Activated CD8-positive, alpha-beta memory T cell treated with anti-CD3 and anti-CD28 coated beads for 1 hour (primary cell): ENCODE measurements at places on chromosomes 5 and 9.

GRCh38 chr9:3458806-3459475, 66.9 kb downstream of the RFX3 start:
- no peak for DNase-seq

DNA sequence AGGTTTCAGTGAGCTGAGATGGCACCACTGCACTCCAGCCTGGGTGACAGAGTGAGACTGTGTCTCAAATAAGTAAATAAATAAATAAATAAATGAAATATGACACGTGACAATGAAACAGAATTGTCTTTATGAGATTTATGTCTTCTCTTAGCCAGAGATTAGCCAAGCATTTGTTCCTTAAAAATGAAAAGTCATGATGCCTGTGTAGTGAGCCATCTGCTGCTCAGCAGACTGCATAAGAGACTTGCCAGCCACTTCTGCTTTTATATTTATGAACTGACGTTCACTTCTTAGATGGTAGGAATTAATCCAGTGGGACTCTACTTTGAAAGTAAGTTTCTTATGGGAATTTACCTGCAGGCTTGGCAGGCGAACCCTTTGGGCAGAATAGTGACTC, 227.4 kb downstream of the NR3C1 start:
- DNase-seq = no peak

GRCh38 chr9:124038239-124038638, 26.7 kb downstream of the LHX2 start:
- no peak for DNase-seq

DNA sequence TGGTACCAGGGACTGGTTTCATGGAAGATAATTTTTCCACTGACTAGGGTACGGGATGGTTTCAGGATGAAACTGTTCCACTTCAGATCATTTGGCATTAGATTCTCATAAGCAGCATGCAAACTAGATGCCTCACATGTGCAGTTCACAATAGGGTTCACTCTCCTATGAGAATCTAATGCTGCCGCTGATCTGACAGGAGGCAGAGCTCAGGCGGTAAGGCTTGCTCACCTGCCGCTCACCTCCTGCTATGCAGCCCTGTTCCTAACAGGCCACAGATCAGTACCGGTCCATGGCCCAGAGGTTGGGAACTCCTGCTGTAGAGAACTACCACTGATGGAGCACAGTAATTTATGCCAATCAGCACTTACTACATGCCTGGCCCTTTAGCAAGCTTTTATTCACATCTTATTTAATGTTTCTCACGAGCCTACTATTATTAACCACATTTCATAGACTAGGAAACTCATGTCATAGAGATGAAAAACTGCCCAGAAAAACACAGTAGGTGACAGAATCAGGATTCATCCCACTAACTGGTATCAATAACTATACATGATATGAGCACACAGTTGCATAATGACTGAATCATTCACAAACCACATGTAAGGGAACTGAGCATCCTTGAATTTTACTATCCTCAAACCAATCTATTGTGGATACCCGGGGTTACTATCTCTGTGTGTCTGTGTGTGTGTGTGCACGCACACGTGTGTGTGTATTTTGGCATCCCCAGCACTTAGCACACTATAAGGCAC, 46.5 kb downstream of the SVEP1 start:
- no peak for DNase-seq

DNA sequence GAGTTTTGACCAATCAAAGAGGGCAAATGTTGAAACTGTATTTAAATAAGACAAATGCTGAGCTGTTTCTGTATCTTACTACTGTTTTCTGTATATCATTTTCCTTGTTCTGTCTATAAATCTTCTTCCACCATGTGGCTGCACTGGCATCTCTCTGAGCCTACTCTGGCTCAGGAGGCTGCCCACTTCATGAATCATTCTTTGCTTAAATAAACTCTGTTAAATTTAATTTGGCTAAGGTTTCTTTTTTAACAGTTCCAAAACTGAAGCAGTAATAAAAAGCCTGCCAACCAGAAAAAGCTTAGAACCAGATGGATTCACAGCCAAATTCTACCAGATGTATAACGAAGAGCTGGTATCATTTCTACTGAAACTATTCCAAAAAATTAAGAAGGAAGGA, 40.2 kb upstream of the TAS2R1 start:
- no peak for DNase-seq

- DNase-seq = no peak
These were observed 5.8 kb downstream of the POU4F3 start for GRCh38 chr5:146344155-146345118.

GRCh38 chr5:178192244-178192643, 5.1 kb upstream of the GMCL2 start:
- DNase-seq = no peak

DNA sequence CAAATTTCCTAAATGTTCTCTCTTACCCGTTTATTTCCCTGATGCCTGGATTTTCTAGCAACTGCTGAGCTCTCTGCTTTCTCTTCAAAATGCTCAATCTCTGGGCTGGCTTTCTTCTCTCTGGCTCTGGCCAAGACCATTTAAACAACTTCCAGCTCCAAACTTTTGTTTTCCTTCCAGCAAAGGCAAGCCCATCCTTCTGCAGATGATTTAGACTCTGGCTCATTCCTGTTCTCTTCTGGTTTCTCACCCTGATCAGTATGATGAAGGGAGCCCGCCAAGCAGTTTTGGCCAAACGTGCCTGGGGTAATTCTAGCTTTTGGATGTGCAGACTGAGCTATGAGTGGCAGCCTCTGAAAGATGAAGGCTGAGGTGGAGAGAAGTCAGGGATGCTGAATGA, 78.1 kb downstream of the HSPA4 start:
- DNase-seq = no peak

- DNase-seq = no peak
These were observed 64.3 kb downstream of the IRX1 start for GRCh38 chr5:3659907-3660306.

GRCh38 chr9:18542837-18543405, 69.0 kb downstream of the ADAMTSL1 start:
- no peak for DNase-seq
